ENCODE measurements at places on chromosomes 3 and 15. TPM values are rescaled to one million over a fixed set of nuclear protein-coding genes. Genes with fewer than 3 reads are reported as not detected.

DNA sequence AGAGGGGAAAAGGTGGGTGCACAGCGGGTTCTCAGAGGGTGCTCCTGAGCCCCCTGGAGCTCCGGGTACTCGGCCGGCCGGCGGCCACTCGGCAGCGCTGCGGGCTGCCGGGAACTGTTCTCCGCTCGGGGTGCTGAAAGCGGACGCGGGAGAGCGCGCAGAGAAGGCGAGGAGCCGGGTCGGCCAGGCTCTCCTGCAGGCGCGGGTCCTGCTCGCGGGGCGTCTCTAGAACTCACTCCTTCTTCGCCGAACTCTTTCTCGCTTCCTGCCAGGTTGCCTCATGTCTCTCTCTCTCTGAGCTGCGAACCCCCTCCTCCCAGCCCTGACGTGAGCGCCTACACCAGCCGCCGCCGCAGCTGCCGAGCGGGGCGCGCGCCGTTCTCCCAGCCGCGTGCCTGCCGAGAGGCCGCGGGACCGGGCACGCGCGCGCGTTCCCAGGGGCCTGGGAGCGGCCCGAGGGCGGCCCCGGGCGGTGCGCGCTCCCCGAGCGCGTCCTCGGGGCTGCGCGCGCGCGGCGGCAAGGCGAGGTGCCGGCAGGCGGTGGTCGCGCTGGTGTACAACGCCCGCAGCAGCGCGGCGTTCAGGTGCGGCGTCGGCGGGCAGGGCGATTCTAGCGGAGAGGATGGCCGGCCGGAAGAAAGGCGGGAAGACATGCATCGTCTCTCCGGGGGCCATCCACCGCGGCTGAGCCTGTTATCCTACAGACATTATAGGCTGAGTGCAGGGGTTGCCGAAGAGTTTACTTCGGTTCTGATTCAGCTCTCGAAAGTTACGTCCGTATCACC, at the start of gene PEX5L:
PEX5L (minus strand) TSS at position 267 of the 785 bp plus-strand sequence. CDS start 338 bp downstream, outside the sequence.
- peak; percentile 95 for ATAC-seq

Gene SLC24A5
- 1.4 TPM for total RNA-seq

Gene FRMD4B
- 25.7 TPM for total RNA-seq

Gene CACNA2D3
- total RNA-seq = 17.9 TPM

Measured in motor neuron (in vitro differentiated cells).